RWPE1 (cell line): ENCODE measurements at places on chromosomes 2 and 18.

DNA sequence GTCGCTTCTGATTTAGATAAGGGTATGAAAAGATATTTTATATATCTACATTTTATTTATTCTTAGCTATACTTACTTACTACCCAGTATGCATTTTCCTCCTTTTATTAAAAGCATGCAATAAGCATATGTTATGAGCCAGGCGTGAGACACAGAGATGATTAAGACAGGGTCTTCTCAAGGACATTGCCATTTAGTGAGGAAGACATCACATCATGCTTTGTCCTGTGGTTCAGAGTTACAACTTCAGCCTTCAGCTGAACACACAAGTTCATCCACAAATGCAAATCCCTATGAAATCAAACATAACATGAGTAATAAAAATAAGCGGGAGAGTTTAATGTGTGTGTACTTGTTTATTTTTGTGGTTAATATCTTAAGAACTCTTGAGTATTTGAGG lies 30.2 kb downstream of the GRHL1 start:
- no peak for DNase-seq

DNA sequence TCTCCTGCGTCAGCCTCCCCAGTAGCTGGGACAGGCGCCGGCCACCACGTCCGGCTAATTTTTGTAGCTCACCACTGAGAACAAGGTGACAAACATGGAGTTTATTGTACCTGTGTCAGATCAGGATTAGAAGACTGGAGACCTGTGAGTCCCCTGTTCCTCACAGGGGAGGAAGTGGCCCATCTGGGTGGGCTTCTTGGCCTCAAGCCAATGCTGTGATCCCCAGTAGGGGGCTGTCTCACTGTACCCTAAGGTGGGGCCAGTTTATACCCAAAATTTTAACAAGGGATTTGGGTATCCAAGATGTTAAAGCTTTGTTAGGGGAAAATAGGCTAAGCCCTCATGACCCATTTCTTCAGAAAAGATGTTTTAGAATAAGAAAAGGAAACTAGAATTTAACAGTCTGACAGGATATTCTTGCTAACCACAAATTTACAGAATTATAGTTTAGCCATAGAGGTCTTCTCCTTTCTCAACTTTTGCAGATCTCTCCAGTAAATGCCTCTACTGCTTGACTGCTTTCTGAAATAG lies 16.3 kb downstream of the PCBP1 start:
- DNase-seq, result no peak

GRCh38 chr2:120847700-120848321 lies 112.1 kb downstream of the GLI2 start:
- DNase-seq, result peak; percentile 62

GRCh38 chr18:12035481-12035880 lies 54.2 kb downstream of the IMPA2 start:
- no peak for DNase-seq

DNA sequence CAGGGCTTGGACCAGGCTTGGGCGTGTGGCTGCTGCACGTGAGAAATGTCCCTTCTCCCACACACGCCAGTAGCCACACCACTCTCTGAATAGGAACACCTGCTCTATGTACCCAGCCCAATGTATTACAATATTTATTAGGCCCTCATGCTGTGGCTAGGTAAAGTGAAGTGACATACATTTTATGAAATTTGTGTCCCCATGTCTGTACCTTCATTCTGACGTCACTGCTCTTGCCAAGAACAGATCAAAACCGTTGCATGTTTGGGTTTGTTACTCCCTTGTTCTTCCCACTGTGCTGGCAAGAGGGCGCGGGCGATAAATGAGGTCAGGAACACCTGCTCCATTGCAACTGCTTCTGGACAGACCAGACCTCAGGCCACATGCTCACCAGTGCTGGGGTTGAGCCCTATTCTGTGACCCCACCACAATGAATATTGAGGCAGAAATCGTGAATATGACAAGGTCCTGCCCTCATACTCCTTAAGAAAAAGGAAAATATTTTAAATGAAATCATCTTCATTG lies 436.4 kb upstream of the SALL3 start:
- DNase-seq, result no peak

GRCh38 chr2:241885946-241886643 lies 16.6 kb downstream of the RTP5 start:
- DNase-seq, result no peak

DNA sequence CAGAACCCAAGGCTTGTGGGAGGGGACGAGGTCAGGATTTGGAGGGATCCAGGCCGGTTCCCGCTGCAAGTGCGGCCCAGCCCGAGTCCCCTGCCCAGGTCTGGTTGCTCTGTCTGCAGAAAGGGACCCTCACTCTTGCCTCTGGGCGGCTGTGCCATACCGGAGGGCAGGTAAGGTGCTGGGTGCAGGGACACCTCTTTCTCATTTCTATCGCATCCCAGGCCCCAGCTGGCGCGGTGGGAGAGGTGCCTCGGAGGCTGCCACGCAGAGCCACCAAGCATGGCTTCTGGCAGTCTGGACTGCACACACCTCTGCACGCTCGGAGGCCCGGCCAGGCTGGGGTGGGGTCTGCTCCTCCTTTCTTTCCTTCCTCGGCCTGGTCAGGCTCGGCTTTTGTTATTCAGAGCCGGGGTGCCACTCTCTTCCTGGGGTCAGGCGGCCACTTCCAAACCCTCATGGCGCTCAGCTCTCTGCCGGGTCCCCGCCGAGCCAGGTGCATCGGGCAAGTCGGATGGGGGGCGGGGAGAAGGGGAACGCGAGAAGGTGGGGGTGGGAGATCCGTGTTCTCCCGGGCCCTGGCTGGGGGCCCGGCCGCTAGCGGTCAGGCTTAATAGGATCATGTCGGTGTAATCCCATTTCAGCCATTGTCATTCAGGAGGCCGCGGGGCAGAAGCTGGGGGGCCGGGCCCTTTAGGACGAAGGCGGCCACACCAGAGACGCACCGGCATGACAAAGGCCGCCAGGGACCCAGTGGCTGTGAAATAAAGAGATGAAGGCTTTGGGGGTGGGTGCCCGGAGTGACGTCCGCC lies 9.0 kb downstream of the GBX2 start:
- no peak for DNase-seq

DNA sequence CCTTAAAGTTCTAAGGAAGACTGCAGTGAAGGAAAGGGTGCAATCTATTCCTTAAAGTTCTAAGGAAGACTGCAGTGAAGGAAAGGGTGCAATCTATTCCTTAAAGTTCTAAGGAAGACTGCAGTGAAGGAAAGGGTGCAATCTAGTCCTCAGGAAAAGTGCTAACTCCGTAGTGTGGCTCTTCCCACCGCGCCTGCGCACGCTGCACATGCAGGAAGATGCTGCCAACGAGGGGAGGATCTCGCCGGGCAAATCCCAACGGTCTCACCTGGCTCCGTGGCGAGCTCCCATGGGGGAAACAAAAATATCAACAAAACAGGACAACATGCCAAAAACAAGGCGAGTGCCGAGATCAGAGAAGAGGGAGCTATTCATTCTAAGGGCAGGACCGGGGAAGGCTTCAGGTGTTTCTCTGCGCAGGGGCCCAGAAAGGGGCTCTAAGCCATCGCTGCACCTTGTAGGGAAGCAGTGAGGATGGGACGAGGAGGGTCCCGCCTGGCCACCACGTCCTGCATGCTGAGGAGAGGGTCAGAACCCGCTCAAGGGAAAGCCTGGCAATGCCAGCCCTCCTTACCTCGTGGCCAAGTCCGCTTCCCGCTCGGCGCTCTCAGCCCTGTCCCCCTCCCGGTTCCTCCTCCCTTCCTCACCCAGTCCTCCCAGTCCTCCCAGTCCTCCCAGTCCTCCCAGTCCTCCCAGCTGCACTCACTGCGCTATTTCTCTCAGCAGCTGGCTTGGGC lies 24.5 kb downstream of the TIMM21 start:
- DNase-seq, result no peak

DNA sequence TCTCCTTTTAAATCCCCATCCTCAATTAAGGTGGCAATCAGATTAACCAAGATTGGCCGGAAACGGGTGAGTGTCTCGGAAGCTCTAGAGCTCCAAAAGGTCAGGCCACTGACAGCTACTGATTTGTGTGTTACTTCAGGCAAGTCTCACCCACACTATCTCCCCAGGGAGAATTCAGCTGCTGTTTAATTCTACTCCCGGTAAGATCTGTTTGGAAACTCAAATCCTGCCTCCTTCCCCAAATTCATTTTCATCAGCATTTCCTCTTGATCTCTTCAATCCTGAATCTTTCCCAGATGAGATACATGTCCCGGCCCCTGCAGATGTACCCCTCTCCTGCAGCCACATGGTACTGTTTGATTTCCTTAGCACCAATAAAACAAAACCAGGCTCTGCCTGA lies 34.9 kb downstream of the EFR3B start:
- no peak for DNase-seq

DNA sequence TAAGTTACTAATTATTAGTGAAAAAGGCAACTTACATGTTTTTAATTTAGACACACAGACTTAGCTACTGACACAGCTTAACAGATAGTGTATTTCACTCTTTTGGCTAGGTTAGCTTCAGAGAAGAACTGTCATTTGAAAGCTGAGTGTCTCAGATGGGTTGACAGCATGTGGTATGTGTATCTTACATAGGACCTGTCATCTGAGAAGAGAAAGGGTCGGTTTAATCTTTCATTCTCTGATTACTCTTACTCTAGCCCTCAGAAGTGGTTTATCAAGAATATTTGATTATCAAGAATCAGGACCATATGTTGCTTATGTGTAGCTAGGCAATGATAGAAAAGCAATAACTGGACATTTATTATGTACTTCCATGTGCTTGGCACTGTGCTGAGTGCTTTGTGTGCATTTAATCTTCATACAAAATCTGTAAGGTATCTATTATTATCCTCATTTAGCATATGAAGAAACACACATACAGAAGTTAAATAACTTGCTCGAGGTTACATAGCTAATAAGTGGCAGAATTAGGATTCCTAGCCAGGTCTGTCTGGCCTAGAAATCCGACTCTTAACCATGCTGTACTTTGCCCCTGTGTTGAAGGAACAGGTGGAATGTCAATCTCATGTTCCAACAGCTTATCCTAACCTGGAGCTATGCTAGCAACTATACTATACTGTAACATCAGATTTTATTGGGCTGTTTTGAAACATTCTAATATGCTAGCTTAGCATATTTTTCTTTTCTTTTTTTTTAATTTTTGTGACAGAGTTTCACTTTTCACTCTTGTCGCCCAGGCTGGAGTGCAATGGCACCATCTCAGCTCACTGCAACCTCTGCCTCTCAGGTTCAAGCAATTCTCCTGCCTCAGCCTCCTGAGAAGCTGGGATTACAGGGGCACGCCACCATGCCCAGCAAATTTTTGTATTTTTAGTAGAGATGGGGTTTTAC lies 28.4 kb downstream of the CFLAR start:
- DNase-seq, result no peak

DNA sequence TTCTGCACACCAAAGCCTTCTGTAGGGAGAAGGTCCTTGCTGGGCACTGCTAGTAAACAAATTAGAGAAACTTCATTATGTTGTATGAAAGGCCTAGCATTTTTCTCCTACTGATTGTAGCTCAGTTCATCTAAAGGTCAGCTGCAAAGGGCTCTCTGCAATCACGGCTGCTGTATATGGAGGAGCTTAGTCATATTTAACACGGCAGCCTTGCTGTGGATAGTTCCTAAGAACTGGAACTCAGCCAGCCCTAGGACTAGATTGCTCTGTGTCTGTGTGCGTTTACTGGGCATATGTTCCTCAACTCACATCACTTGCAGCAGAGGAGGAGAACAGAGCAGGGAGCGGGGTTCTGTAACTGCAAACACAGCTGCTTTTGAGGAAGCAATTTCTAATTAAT lies 1103.9 kb upstream of the KLHL29 start:
- DNase-seq, result no peak

DNA sequence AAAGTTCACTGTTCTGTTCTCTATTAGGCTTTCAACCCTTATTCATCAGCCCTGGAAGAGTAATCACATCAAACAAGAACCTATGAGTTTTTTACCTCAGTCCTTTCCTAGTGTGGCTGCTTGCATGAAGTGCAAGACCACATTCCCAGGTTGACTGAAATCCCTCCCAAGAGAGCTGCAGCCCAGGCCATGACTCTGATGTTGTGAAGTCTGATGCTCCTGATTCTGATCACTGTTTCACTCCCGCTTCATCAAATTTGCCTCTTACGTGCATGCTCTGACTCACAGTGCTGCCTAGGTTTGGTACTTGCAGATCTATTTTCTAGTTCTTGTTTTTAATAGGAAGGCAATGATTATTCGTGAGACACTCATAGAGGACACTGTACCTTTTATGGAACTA lies 58.2 kb upstream of the DSEL start:
- DNase-seq, result no peak

DNA sequence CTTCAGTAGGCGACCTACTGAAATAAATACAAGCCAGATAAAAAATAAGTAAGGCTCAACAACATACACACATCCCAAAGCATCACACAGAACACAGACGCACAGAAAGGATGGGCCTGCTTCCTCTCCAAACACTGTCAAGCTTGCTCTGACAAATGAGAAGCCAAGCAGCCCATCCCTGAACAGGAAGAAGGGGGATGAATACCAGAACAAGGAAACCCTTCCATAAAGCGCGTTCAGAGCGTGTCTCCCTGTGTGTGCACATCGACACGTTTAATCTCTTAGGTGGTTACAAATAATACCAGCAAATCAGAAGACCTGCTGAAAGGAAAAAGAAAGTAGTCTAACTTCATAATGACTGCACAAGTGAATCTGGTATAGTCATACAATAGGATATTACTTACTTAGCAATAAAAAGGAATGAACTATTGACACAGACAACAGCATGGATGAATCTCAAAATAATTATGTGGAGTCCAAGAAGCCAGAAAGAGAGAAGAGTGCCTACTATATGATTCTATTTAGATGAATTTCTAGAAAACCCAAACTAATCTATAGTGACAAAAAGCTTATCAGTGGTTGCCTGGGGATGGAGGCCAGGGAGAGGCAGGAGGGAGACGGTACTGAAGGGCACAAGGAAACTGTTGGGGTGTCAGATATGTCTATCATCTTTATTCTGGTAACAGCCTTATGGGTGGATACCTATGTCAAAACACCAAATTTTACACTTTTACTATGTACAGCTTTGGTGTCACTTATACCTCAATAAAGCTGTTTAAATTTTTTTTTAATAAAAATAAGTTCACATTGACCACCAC lies 26.8 kb downstream of the MBOAT2 start:
- DNase-seq, result no peak

DNA sequence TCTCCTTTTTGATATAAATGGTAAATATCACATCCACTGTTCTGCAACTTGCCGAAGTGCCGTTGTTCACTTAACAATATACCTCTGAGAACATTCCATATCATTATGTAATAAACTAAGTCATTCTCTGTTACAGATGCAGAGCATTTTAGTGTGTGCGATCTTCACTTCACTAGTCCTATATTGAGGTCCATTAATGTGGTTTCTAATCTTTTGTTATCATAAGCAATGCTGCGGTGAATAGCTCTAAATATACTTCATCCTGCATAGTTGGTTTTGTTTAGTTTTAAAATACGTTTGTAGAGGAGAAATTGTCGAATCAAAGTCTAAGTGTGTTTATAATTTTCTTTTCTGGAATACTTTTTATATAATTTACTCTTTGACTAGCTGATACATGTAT lies 280.3 kb upstream of the TRIB2 start:
- no peak for DNase-seq
